ENCODE measurements at places on chromosomes 5 and 9.

GRCh38 chr5:61702784-61703183 is 370.7 kb downstream of the ZSWIM6 start:
- DNase-seq: no peak

DNA sequence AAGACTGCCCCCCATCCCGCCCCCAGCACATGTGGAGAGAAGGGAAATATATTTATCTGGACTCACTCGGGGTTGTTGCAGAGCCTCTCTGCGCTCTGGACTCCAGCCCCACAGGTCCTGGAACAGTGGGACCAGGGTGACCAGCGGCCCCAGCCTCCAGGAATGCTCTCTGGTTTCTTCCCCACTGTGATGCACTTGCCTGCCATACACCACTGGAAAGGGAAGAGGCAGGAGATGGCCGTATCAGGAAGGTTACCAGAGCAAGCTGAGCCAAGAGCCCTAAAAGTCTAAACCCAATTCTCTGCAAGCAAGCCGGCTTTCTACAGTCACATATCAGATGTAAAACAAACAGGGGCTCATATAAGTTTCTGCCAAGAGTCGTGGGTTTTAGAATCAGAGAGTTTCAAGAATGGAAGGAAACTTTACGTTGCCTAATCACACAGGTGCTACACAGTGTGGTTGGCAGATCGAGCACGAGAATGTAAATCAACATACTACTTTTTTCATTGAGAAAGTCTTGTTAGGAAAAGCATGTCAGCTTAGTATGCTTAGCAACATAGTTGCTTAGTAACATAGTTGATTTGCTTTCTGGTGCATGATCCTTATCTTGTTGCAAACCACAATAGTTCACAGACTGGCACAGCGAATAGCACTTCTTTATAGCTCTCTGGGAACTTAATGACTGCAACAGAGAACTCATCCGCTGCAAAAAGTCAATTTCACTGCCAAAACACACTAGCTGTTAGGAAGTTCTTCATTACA is 201.2 kb downstream of the TARS1 start:
- DNase-seq: peak; percentile 11

GRCh38 chr5:107300721-107301327 is 369.9 kb downstream of the EFNA5 start:
- DNase-seq: no peak

DNA sequence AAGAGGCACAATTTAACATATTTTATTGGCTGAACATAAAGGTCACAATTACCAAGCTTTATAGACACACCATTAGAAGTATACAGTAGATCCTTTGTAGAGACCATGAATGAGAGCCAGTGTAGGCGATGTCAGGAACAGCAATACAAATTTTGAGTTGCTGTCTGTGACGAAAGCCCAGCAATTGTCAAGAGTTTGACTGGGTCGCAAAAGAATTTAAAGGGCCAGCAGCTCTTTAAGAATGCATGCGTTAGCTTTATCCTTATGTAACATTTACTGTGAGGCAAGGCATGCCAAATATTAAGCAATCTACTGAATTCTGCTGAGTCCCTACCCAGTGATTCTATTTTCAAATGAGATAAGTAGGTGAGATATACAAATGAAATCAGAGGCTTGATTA is 236.9 kb downstream of the ARRDC3 start:
- no peak for DNase-seq

DNA sequence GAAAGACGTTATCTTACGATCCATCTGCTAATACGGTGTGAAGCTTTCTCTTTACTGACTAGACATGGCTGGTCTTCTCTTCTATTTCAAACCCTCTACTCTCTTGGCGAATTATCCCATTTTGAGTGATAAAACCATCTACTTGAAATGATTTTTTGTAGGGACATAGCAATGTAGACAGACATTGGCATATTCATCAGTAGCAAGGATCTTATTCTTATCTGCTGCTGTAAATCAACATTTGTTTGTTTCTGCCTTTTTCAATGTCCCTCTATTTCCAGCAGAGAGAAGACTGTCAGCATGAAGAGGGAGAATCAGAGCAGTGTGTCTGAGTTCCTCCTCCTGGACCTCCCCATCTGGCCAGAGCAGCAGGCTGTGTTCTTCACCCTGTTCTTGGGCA is at the start of gene OR1J4:
Gene OR1J4 (plus strand): TSS at position 301 of the 400 bp plus-strand sequence. CDS start 0 bp downstream, at position 301.
- DNase-seq: no peak

DNA sequence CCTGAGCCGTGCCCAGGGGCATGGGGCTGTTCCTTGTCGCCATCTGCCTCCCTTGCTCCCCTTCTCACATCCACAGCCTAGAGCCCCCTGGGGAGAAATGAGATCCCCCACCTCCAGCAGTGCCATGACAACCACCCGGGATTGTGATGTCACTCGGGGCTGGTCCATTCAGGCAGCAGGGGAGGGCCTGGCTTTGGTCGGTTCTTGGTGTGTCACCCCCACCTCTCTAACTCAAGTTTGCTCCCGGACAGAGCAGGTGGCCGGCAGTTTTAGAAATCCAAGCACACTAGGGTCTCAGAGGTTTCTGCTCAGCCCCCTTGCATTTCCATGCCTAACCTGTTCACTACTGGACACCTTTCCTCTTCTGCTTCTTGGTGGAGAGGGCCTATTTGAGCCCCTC is at the start of gene ACTL7B:
Gene ACTL7B (minus strand): TSS at position 99 of the 400 bp plus-strand sequence. CDS start 56 bp downstream, at position 43.
- DNase-seq: no peak

DNA sequence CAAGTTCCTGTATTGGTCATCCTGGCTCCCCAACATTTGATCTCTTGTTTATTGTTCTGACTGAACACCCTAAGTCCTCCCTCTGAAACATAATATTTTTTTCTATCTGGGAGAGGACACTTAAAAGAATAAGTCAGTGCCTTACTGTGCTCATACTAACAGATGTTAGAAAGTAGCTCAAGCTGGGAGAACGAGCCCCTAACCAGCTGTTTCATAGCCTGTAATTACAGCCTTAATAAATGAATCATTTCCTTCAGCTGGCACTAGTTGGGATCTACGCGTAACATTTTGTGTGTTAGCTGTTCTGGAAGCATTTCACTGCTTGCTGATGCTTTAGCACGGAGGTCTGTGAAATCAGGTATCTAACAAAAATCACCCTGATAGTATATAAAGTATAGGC is 345.9 kb upstream of the RIOK2 start:
- no peak for DNase-seq

DNA sequence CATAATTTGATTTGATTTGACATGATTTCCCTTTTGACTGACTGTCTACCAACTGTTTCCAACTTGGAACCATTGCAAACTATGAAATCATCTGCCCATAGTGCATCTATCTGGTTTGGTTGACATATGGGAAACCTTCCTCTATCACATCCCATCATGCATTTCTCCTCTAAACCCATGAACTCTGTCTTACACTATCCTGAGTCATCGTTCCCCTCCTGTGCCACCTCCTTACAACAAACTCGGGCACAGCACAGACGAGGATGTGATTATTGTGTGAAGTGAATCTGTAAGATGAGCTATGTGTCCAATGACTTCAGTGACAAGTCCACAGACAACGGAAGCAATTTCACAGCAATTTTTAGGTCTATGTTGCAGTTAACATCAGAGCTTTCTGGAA is 126.1 kb downstream of the NPR3 start:
- DNase-seq: no peak

DNA sequence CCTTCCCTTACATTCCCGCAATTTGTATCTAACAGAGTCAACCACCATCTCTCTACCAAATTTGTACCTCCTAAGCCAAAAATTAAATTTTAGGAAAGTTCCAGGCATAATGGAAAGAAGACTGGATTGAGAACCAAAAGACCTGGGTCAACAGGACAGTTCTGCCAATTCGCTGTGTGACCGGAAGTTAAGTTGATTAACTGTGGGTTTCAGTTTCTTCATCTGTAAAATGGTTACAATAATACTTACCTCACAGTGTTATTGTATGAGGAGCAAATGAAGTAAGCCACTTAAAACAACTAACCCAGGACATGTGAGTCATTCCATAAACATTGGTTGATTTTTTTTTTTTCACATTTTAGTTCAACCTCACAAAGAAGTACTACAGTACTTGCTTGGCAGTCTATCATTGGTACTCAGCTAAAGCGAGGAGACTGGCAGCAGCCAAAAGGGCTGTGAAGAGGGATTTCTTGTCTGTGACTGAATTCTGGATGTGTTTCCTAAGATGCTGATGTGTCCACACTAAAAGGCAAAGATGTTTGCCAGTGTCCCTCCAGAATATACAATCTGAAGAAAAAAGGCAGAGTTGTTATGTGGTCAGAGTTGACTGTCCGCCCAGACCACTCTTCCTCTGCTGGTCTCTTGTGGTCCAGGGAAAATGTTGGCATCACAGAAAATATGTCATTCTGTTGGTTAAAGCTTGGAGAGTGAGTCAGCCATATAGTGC is 198.6 kb downstream of the TLE1 start:
- DNase-seq: no peak

DNA sequence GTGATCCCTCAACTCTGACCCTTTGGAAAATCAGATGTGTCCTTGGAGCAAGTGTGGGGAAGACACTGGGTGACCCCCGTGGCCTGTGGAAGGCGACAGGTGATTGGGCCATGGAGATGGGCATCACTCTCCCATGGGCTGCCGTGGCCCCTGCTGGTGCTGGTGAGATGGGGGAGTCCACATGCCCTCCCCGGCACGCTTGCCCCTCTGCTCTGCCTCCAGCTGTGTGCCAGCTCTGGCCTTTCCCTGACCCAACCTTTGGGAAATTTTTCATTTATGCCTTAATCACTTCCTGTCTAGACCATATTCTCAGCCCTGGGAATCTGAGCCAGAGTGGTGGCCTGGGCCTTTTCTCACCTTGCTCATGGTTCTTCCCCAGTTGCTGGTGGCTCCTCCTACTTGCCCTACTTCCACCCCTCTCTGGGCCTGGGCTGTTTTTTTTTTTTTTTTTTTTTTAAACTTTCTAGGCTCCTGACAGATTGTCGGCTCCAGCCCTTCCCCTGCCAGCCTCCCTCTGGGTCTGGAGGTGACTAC is 56.6 kb downstream of the RGS3 start:
- no peak for DNase-seq

GRCh38 chr9:98162613-98163012 is 29.8 kb downstream of the CORO2A start:
- DNase-seq: no peak

- DNase-seq: no peak
These were observed 28.9 kb downstream of the TMEM167A start for GRCh38 chr5:83048277-83048676.

GRCh38 chr9:9892217-9892616 is 720.6 kb downstream of the PTPRD start:
- no peak for DNase-seq

DNA sequence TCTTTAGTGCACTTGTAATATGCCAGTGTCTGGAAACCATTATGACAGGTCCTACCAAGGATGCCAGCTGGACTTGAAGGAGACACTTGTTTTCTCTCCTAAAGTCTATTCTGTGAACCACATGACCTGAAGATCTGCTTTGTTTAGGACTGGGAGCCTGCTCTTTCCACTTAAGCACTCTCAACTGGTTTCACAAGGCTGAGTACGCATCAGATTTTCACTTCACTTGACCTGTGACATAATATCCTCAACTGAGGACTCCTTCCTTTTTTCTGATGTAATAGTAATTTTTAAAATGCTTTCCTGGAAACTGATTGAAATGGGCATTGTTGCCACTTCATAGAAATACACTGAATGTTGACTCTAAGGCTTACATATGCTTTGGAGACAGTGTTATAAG is 52.2 kb downstream of the PDE8B start:
- no peak for DNase-seq

GRCh38 chr9:25078202-25078601 is 532.5 kb upstream of the IZUMO3 start:
- DNase-seq: no peak

DNA sequence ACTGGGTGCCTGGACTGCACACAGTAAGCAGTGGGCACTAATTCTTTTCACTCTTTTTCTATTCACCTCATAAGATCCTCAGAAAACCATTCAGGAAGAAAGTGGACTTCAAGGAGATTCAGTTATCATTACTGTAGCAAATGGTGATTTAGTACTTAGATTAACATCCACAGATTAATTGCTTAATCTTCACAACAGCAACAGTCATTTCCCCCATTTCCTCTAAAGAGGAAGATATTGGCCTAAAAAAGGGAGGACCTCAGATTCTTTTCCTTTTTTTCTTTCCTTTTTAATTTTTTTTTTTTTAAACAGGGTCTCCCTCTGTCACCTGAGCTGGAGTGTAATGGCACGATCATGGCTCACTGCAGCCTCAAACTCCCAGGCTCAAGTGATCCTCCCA is 64.4 kb downstream of the AUH start:
- no peak for DNase-seq

GRCh38 chr5:139461698-139462097 is 845 bp downstream of the ECSCR start:
- DNase-seq: no peak

- no peak for DNase-seq
These were observed 387.6 kb downstream of the ELAVL2 start for GRCh38 chr9:23438299-23438907.

DNA sequence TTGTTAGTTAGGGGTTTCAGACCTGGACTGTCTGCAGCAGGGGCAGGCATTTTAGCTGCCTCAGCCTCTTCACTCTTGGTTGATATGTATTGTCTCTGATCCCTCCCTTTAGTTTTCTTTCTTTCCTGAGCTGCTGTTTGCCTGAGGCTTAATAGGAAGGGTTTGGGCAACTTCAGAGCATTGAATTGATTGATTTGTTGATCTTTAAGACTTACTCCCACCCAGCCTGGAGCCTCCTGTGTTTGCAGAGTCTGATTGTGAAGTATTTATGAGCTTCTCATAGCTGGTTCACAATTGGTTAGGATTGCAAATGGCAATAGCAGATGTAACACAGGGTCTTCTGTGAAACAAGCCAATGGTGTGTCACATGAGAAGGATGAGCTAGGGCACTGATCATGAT is 671.8 kb upstream of the SEMA6A start:
- no peak for DNase-seq

DNA sequence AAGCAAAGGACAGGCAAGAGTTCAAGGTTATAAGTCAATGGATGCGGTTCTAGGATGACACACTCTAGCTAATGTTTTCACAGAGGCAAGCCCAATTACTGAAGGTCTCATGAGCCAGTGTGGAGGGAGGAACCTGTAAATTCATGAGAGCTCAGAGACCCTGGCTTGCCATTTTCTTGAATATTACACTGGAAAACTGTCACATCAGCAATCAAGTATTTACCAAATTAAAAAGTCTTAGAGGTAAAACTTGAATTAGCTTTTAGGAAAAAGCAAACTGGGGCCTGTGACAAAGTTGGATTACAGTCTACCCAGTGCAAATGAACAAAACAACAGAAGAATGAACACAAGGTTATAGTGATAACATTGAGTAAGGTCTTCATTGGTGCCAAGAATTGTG is 636.9 kb upstream of the TLE4 start:
- no peak for DNase-seq

All from KBM-7 (cell line).